Left lung (tissue), 14 donors: ENCODE measurements at places on chromosomes 16 and 17.

DNA sequence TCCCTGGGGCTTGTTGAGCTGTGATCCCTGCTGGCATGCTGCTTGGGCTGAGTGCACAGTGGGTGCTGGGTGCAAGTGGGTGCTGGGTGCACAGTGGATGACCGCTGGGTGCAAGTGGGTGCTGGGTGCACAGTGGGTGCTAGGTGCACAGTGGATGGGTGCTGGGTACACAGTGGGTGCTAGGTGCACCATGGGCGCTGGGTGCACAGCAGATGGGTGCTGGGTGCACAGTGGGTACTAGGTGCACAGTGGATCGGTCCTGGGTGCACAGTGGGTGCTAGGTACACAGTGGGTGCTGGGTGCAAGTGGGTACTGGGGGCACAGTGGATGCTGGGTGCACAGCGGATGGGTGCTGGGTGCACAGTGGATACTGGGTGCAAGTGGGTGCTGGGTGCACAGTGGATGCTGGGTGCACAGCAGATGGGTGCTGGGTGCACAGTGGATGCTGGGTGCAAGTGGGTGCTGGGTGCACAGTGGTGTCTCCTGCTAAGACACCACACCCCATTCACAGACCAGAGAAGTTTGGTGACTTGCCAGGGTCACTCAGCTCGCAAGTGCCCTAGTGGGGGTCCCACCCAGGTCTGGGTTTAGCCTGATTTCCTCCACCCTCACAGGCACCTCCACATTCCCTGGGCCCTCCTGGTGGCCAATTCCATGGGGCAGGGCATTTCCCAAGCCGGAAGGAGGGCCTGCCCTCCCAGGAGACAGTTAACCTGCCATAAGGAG lies 33.5 kb downstream of the ZFPM1 start:
- no peak for DNase-seq

DNA sequence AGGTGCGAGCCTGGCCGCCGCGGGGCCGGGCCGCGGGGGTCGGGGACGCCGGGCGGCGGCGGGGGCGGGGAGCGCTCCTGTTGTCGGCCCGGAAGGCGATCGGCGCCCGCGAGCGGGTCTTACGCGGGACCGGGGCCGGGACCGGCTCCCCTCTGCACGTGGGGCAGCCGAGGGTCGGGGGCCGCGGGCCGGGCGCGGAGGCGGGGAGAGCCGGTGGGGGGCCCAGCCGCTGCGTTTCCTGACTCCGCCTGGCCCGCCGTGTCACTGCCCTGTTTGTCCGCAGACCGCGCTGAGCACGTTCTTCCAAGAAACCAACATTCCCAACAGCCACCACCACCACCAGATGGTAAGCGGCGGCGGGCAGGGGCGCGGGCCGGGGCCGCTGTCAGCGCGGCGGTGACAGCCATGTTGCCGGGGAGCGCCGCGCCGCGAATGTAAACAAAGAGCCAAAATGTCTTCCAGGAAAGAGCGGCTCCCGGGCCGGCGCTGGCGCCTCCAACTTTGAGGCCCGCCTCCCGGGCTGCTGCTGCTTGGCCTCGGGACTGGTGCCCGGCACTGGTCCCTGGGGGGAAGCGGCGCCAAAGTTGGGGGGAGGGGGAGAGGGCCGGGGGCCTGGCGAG lies 586 bp downstream of the UBALD2 start:
- peak; percentile 92 for DNase-seq

GRCh38 chr17:67322042-67322787 lies 44.2 kb downstream of the PSMD12 start:
- no peak for DNase-seq

DNA sequence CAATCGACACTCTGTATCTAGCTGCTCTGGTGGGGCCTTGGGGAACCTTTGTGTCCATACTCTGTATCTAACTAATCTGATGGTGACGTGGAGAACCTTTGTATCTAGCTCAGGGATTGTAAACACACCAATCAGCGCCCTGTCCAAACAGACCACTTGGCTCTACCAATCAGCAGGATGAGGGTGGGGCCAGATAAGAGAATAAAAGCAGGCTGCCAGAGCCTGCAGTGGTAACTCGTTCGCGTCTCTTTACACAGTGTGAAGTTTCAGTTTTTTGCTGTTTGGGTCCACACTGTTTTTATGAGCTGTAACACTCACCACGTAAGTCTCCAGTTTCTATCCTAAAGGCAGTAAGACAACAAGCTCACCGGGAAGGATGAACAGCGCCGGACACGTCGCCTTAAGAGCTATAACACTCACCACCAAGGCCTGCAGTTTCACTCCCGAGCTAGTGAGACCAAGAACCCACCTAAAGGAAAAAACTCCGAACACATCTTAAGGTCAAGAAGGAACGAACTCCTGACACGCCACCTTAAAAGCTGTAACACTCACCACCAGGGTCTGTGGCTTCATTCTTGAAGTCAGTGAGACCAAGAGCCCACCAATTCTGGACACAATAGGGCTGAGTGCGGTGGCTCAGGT lies 64.6 kb downstream of the KPNA2 start:
- DNase-seq, result no peak

GRCh38 chr16:90046122-90046970 lies 27.1 kb upstream of the DBNDD1 start:
- no peak for DNase-seq

GRCh38 chr17:77145612-77146245 lies 5.0 kb downstream of the SEC14L1 start:
- DNase-seq, result peak; percentile 72

DNA sequence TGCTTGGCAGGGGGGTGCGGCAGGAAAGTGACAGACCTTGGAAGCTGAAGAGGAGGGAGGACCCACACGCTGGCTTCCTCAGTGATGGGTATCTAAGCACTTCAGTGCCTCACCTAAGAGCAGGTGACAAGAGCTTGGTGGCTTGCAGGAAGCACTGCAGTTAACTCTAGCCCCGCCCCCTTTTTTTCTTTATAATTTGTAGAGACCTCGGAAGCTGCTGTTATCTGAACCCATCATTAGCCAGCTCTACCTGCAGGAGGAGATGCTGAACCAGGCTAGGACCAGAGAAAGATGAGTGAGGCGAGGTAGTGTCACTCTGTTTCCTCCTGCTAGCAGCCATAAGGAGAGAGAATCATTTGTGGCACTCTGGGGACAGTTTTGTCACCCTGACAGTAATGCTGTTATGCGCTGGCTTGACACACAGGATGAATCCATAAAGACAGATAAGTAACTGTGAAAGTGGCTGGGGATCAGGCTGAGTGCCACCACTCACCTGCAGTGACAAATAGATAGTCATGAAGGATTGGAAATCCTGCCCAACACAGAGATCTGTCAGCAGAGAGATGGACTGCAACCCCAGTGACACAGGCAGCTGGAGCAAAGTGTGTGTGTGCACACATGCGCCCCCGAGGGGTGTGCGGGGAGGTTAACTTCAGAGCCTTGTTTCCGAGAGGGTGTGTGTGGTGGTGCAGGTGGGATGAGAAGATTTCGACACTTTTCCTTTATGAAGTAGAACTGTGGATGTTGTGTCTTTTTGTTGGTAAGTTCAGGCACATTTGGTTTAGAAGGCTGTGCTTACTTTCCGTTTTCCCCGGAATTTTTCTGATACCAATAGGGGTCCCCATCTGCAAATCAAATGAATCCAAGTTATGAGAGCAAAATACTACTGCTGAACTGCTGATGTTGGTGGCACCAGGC lies 224.0 kb downstream of the IRX3 start:
- DNase-seq, result no peak

- DNase-seq, result no peak
Measured at GRCh38 chr17:83101805-83102480, 22.5 kb downstream of the METRNL start.

GRCh38 chr16:84720177-84720579 lies 20.4 kb downstream of the USP10 start:
- no peak for DNase-seq

DNA sequence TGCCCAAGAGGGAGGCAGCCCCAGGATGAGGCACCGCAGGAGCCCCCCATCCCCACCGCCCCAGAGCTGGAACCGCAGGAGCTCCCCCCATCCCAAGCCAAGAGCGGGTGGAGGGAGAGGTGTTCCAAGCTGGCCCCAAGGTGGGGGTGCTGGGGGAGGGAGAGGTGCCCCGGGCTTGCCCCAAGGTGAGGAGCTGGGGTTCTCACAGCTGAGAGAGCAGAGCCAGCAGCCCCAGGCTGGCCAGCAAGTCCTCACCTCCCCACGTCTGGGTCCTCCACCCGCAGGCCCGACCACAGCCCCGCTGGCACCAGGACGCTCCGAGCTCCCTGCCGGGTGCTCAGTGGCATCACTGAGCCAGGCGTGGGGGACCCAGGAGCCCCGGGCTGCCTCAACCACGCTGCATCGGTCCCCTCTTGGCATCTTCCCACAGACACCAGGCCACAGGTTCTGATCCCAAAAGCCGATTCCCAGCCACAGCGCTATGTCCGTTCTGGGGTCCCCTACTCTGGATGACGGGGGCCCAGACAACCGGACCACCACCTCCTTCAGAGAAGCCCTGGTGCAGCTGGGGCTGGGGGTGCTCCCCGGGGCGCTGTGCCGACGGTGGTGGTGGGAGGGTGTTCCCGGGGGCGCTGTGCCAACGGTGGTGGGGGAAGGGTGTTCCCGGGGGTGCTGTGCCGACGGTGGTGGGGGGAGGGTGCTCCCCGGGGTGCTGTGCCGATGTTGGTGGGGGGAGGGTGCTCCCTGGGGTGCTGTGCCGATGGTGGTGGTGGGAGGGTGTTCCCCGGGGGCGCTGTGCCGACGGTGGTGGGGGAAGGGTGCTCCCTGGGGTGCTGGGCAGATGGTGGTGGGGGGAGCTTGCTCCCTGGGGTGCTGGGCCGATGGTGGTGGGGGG lies 15.4 kb upstream of the WDR45B start:
- DNase-seq, result no peak

DNA sequence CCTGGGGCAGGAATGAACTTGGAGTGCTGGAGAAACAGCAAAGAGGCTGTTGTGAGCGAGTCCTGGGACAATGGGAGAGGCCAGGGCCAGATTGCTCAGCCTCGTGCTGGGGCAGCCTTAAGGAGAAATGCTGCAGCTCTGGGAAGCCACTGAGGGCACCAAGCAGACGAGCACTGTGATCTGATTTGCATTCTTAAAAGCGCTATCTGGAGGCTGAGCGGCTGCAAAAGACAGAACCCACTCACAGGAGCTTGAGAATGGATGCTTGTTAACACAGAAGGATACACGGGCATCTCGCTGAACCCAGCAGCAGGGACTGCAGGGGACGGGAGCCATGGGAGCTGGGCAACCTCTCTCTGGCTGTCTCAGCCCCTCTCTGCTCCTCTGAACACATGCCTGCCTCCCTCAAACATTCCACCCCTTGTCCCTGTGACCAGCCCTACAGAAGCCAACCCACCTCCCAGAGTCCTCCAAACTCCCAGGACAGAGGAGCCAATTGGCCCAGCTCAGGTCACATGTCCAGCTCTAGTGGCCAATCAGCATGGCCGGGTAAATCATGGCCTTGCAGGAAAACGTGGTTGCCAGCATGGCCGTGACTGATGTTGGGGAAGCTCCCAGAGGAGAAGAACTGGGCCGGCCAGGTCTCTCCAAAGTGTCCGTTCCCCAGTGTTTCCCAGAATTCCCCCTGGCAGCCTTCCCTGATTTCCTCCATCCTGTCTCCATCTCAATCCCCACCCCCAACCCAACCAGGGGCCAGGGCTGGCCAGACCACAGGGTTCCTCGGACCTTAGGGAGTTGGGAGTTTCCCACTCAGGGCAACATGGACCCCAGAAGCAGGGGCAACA lies 60.3 kb downstream of the GSG1L start:
- DNase-seq, result no peak
